Heart left ventricle (tissue), 16 donors: ENCODE measurements at places on chromosomes 3 and 15.

- no peak for DNase-seq
Observed at GRCh38 chr3:46386205-46386604, 15.5 kb downstream of the CCR5 start.

DNA sequence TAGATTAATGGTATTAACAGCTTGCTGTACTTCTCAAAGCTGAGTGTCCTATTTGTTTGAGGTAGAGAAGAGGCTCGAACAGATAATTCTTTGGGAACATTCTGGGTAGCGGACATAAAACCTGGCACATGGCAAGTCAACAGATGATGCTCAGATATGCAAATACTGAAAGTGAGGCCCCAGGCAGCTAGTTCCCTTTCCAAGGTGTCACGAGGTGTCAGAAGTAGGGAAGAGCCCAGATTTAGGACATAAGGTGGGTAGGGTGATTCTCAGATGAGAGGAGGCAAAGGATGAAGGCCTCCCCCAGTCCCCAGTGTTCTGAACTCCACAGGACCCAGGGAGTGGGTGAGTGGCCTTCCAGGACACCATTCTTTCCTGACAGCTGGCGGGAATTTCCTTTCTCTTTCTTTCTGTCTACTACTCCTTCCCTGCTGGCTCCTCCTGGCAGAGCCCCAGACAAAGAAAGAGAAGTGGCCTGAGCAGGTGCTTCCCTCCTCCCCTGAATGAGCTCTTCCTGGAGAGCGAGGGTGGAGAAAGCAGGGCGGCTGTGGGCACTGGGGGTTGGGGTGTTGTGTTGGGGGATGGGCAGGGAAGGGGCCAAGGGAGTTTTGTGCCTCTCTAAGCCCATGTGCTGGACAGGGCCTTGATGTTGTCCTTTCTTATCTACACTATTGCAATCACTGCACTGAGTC is 87.5 kb downstream of the CORO2B start:
- no peak for DNase-seq

- no peak for DNase-seq
Observed at GRCh38 chr15:51837792-51838251, 8.4 kb downstream of the TMOD3 start.

GRCh38 chr3:69791919-69792399 is 52.7 kb downstream of the MITF start:
- no peak for DNase-seq

GRCh38 chr3:178761024-178761423 is 224.8 kb downstream of the KCNMB2 start:
- DNase-seq: no peak

DNA sequence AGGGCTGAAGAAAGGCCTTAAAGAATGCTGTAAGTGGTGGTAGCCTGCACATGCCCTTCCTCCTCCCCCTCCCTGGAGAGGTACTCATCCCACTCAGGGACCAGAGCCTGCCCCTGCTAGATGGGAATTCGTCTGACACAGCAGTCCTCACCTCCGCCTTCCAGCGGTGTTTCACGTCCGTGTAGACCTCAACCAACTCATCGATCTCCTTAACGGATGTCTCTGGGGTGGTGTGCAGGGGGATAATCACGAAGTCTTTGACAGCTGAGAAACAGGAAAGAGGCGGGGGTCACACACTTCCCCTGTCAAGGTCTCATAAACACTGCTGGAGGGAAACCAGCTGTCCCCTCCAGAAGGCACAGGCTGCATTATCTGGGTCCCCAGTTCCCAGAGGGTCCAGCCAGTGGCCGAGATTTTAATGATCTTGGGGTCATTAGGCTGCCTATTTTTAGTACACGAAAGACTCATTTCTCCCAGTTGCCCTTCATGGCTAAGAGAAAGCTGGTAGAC is 9.9 kb downstream of the DNASE1L3 start:
- peak; percentile 19 for DNase-seq

- DNase-seq: no peak
Observed at GRCh38 chr3:71537211-71537611, 46.3 kb downstream of the FOXP1 start.

DNA sequence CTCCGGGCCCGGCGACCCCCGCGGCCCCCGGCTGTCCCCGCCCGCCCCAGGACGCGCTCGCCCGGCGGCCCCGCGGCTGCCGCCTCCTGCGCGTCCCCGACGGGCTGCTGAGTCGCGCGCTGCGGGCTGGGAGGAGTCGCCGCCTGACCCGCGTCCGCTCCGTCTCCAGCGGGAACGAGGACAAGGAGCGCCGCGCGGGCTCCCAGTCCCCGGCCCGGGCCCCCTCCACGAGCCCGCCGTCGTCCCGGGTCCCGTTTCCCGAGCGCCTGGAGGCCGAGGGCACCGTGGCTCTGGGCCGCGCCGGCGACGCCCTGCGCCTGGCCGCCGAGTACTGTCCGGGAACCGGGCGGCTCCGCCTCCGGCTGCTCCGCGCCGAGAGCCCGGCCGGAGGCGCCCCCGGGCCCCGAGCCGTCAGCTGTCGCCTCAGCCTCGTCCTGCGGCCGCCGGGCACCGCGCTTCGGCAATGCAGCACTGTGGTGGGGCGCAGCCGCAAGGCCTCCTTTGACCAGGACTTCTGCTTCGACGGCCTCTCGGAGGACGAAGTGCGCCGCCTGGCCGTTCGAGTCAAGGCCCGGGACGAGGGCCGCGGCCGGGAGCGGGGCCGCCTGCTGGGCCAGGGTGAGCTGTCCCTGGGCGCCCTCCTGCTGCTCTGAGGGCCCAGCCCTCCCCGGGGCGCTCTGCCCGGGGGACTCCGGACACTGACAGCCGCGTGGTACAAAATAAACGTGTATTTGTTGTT is 1.5 kb downstream of the C2CD4A start:
- DNase-seq: peak; percentile 29

- peak; percentile 85 for DNase-seq
Observed at GRCh38 chr3:39106851-39107387, 508 bp downstream of the GORASP1 start.

- no peak for DNase-seq
Observed at GRCh38 chr3:124401843-124402242, 328.4 kb upstream of the UMPS start.

GRCh38 chr15:77640615-77641014 is 7.9 kb upstream of the LINGO1 start:
- DNase-seq: no peak

DNA sequence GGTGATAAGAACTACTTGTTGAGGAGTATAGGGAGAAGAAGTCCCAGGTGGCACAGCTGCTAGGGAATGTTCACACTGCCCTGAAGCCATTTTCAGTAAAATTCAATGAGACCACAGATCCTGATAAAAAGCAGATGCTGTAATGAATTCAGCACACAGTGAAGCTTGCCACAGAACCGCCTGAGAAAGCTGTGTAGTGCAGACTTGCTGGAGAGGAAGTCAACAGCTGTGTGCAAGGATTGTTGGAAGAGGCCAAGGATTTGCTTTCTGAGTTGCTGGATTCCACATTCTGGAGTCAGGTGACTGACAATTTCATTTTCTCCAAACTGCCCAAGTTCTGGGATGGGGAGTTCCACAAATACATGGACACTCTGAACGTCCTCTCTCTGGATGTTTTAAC is 70.9 kb downstream of the ANP32A start:
- DNase-seq: peak; percentile 38

DNA sequence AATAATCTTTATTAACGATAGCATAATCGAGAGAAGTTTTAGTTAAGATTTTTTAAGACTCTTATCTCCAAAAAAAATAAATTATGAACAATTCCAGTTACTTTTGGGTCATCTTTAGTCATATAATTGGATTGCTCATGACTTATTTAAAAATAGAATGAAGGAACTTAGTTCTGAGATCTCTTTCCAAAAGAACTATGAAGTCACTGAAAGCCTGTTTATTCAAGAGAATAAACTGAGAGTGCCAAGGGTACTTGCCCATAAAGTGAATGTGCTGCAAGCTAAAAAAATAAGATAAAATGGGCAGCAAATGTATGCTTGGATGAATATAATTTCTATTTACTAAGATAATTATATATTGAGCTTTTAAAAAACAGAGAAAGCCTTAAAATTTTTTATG is 176.5 kb upstream of the PLSCR5 start:
- no peak for DNase-seq

DNA sequence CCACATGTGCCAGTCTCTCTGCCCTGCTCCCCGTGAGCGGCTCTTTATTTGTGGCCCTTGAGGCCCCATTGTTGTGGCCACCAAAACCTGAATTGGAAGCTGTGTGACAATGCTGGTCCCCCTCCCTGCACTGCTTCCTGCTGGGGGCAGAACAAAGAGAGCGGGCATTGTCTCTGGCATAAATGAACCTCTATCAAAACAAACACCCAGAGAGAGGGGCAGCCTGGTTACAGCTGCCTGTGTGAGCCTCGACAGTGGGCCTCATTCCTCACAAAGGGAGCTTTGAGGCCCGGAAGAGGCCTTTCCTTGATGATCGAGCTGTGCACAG is 152.9 kb downstream of the IGF1R start:
- DNase-seq: no peak

DNA sequence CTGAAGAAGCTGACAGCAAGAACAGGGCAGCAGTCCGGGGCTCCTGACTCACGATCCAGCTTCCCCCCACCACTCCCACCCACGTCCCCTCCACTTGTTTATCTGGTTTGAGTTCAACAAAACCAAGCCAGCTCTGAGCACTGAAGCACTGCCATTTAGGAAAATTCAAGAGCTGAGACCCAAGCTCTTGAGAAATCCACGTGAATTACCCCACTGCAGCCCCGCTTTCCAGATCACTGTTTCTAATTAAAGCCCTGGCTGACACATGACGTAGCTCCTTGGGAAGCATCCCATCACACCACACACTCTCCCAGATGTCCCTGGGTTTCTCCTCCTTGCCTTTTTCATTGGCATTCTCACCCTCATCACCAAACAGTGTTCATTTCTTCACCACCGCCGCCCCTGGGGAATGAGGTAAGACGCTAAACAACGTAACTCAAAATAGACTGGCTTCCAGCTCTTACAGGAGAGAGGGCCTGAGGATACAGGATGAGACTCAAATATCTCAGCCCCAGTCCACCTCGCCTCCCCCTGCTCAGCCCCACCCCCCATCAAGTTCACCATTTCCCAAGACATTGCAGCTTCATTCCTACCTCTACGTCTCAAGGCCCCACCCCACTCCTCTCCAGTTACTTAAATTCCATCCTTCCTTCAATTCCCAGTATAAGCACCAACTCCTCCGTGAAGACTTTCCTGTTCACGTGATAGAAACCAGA is 95.4 kb downstream of the SRGAP3 start:
- DNase-seq: no peak

GRCh38 chr3:72246685-72247084 is 461.7 kb upstream of the PROK2 start:
- DNase-seq: peak; percentile 52

- DNase-seq: no peak
Observed at GRCh38 chr3:84717894-84718293, 240.9 kb upstream of the CADM2 start.

GRCh38 chr3:71684046-71684756 is 41.0 kb downstream of the EIF4E3 start:
- DNase-seq: no peak

- DNase-seq: peak; percentile 78
Observed at GRCh38 chr3:129195731-129196256, 12.1 kb upstream of the CNBP start.

GRCh38 chr3:179072100-179072438 is 460 bp upstream of the ZMAT3 start:
- peak; percentile 32 for DNase-seq

GRCh38 chr15:63277893-63278456 is 570 bp downstream of the APH1B start:
- no peak for DNase-seq

- no peak for DNase-seq
Observed at GRCh38 chr3:171262431-171262830, 197.8 kb downstream of the TNIK start.

DNA sequence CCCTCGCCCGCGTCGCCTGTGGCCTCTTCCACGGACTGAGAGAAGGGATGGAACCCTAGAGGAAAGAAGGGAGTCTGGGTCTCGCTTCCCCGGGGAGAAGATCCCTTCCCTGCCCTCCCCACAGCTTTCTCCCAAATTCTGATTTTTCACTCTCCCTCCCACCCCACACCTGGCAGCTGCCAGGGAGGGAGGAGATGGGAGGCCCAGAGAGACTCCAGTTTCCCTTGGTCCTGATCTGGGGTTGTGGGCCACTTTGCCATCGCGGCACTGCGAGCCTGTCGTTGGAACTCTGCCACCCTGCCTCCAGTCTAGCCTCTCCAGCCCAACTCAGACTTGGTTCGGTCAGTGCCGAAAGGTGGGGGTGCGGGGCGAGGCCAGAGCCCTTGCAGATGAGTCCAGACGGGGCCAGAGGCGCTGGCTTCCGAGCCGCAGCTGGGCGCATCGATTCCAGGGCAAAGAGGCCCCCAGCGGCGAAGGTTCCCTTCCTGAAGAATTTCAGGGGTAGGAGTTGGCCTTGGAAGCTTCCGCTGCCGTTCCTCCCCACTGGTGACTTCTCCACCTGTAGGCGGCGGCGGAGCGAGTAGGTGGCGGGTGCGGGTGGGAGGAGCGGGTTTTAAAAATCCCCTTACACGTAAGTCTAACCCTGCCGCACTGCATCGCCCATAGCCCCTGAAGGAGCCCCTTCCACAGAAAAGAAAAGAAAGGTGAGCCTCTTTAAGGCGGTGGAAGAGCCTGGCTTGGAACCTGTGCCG is 5.2 kb downstream of the WNT5A start:
- DNase-seq: no peak
